ENCODE measurements at places on chromosomes 3 and 15. TPM values are rescaled to one million over a fixed set of nuclear protein-coding genes. Genes with fewer than 3 reads are reported as not detected.

- peak overlapping the region; percentile 86 for H3K4me3 ChIP-seq
- no peaks in the 10 kb centered on the region for H3K36me3 ChIP-seq
- peaks cover 43% of the 10 kb centered on the region for H3K4me1 ChIP-seq
- DNase-seq = no peak
Observed at GRCh38 chr15:63601704-63602185, 4.6 kb downstream of the FBXL22 start.

- no peak overlapping the region for H3K27ac ChIP-seq
- H3K4me1 ChIP-seq = no peaks in the 10 kb centered on the region
- H3K27me3 ChIP-seq = no peaks in the 10 kb centered on the region
- H3K4me3 ChIP-seq = no peak overlapping the region
Observed at GRCh38 chr3:78665776-78666469, 1101.9 kb downstream of the ROBO1 start.

DNA sequence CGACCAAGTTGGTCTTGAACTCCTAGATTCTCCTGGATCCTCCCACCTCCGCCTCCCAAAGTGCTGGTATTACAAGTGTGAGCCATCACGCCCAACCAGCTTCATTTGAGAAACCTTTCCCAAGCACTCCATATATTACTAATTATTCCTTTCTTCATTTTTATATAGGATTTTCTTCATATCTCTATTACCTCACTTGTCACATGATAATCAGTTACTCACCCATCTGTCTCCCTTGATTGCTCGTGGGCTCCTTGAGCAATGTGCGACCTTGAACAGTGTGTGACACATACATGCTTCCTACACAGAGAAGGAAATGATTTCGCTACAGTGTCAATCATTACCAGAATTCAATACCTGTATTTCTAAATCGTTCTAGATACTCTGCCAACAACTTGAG, 110.7 kb upstream of the C2CD4B start:
- no peak overlapping the region for H3K4me3 ChIP-seq
- H3K4me1 ChIP-seq = no peaks in the 10 kb centered on the region
- no peak for DNase-seq
- H3K27ac ChIP-seq = no peak overlapping the region
- no peaks in the 10 kb centered on the region for H3K27me3 ChIP-seq
- no peaks in the 10 kb centered on the region for H3K36me3 ChIP-seq

GRCh38 chr15:98782801-98783200, 134.5 kb downstream of the IGF1R start:
- H3K4me1 ChIP-seq = peaks cover 18% of the 10 kb centered on the region
- H3K36me3 ChIP-seq = no peaks in the 10 kb centered on the region
- H3K27ac ChIP-seq = no peak overlapping the region
- no peaks in the 10 kb centered on the region for H3K27me3 ChIP-seq

DNA sequence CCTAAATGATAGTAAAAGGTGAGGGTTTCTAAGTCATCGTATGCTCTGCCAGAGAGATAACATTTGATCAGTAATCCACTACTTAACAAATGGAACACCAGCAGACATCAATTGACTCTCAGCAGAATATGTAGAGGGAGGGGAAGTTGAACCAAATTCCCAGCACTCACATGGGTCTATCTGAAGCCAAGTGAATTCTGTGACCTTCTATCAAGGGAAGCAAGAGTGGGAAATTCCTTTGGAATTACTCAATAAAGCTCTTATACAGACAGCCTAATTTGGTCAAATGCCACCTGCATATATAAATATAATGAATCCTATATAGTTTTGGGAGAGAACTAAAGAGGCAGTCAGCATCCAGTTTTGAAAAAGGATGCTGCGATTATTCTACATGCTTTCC, 15.8 kb upstream of the KCNMB2 start:
- no peak overlapping the region for H3K27ac ChIP-seq
- H3K4me1 ChIP-seq = no peaks in the 10 kb centered on the region
- DNase-seq = no peak

The AHSG gene
- not detected for total RNA-seq

The DOCK3 gene
- total RNA-seq = 2.1 TPM

The LSMEM2 gene
- total RNA-seq = not detected

The TP53BP1 gene
- total RNA-seq = 29.1 TPM

The CRABP1 gene
- total RNA-seq = not detected

The SLC22A13 gene
- 0.28 TPM for total RNA-seq
